ENCODE measurements at places on chromosomes 6 and 20.

DNA sequence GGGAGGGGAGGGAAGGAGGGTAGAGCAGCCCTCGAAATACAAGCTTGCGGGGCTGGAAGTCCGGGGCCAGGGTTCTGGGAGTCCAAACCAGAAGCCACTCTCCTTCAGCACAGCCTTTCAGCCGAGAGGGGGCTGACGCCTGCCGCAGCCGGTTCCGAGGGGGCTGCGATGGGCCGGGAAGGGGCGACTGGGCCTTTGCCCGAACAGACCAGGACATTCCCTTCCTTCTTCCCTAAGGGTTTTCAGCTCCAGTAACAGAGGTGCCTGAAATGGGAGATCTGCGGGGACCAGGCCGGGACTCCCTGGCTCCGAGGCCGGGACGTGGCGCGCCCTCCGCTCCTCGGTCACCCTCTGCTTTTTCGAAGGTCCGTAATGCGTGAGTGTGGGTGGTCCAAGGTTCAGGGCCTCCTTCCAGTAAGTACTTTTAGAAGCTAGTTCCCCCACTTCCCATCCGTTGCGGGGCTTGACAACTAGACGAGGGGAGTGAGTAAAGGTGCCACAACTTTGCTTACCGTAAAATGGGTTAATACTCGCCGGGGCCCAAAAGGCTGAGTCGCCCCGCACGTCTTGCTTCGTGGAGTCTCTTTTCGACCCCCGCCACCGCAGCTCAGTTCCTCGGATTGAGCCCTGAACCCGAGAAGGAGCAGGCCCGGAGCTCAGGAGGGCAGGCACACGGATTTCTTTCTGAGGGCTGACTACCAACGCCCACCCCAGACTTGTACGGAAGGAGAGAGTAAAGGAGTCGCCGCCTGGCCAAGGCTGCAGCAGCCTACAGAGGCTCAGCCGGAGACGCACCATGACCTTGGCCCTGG is 2.9 kb upstream of the OLIG3 start:
- no peak for DNase-seq

DNA sequence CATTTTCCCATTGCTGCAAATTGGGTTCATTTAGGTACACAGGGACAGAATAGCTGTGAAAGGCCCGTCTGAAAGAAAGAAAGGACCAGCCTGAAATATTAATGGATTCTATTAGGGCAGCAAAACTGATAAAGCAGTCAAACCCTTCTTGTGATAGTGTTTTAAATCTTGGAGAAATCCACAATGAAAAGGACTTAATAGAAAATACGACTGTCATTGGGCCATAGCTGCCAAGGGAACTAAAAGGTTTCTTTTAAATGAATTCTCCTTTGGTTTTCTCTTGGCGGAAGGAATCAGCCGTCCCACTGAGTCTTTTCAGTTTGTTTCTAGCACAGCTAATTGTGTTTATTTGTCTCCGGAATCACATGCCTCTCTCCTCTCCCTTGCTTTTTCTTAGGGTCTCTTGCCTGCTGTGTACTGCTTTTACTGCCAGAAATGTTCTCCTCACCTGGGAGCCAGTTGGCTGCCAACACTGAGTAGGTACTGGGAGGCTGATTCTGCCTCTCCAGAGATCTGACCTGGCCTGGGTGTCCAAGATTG is 11.3 kb downstream of the PAQR8 start:
- peak; percentile 72 for DNase-seq

DNA sequence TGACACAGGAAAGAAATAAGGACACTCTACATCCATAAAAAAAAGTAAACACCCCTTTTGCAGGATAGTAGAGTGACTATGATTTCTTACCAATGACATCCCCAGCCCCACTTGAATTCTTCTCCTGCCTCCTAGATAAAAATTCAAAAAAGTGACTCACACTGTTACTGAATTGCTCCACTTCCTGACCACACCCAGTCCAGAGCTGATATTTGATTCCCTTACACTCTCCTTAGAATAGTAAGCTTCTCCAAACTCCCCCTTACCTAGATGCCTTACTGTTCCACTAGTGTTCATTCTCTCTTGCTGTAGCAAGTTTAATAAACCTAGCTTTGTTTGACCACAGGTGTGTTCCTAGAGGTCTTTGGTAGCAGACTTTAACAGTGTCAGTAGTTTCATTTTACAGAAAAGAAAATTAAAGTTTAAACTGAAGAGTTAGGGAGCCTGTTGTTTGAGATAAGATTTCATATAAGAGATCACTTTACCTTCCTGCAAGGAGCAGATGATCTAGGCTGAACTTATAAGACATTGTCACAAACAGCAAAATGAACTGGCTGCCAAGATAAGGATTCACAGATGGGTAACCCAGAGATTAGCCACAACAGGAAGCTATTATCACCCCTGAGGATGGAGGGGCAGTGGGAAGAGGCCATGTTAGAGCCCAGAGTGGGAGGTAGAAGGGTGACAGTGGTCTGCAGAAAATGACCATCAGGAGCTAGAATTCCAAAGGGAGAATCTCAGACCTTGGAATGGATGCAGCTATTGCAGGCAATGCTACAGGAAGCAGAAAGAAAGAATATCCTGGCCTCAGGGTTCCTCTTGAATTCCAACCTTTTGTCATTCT is 28.4 kb upstream of the BTN3A2 start:
- no peak for DNase-seq

- no peak for DNase-seq
Observed at GRCh38 chr6:146041282-146041681, 12.4 kb downstream of the GRM1 start.

- no peak for DNase-seq
Observed at GRCh38 chr6:112298021-112298745, 43.8 kb upstream of the LAMA4 start.

- DNase-seq = no peak
Observed at GRCh38 chr6:127263481-127263880, 3.2 kb upstream of the RNF146 start.

- DNase-seq = peak; percentile 39
Observed at GRCh38 chr20:47196091-47197081, 160.1 kb downstream of the ZMYND8 start.

- DNase-seq = no peak
Observed at GRCh38 chr20:41261260-41261659, 56.3 kb downstream of the ZHX3 start.

GRCh38 chr6:11278207-11278559 is 45.7 kb upstream of the NEDD9 start:
- no peak for DNase-seq

DNA sequence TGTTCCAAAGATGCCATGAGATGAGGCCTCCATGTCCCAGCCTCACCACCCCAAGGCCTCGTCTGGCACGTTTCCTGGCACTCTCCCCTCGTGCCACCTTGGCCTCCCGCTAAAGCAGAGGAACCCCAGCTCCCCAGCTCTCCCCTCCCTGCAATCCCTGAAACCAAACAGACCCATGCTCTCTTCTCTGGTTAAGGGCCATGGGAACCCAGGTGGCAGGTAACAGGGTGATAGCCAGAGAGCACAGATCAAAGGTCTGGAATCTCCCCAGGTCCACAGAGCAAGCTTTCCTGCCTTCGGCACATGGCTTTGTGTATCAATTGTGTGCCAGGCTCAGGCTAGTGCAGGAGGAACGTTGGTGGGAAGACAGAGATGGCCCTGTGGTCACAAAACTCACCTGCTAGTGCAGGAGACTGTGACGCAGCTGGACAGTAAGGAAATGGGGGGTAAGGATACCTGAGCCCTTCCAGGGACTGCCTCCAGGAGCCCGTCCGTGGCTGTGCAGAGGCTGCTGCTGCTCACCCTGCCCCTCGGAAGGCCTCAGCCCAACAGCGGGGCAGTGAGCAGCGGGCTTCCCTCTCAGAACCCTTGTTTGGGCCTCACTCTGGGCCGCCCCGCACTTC is 39.0 kb downstream of the MYH7B start:
- DNase-seq = no peak

GRCh38 chr20:44776980-44777379 is 31.3 kb downstream of the KCNK15 start:
- no peak for DNase-seq

- DNase-seq = no peak
Observed at GRCh38 chr6:20709451-20709850, 175.2 kb downstream of the CDKAL1 start.

GRCh38 chr20:63129991-63130657 is 85.8 kb downstream of the YTHDF1 start:
- DNase-seq = peak; percentile 24

DNA sequence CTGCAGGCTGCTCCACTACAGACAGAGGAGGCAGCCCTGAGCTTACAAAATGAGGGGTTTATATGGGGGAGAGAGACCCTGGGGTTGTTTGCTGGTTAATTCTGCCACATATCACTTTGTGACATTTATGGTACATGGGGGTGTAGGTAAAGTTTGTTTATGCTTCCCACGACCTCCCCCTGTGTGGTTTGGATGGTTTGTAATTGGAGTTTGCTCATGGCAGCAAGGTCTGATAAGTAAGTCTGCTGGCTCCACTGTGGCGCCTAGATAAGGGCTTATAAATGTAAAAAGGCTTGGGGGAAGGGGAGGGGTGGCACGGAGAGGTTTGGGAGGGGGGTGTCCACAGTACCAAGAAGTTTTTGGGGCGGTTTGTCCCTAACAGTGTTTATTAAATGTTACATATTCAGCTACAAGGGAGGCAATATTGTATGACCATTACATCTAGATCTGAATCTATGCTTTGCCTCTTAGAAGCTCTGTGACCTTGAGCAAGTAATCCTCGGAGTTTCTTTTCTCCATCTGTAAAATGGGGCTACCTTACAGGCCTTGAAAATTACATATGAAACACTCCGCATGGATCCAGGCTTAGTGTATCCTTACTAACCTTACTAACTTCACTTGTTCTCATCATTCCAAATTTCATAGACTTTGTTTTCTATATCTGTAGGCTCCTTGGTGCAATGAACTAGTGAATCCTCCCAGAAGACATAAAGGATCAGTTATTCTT is 204.8 kb upstream of the NOX3 start:
- DNase-seq = no peak

GRCh38 chr6:46734867-46735719 is at the start of gene PLA2G7:
Gene PLA2G7 (minus strand): TSS chr6:46735375. CDS start chr6:46722891, 12,484 bp downstream.
- DNase-seq = peak; percentile 12

DNA sequence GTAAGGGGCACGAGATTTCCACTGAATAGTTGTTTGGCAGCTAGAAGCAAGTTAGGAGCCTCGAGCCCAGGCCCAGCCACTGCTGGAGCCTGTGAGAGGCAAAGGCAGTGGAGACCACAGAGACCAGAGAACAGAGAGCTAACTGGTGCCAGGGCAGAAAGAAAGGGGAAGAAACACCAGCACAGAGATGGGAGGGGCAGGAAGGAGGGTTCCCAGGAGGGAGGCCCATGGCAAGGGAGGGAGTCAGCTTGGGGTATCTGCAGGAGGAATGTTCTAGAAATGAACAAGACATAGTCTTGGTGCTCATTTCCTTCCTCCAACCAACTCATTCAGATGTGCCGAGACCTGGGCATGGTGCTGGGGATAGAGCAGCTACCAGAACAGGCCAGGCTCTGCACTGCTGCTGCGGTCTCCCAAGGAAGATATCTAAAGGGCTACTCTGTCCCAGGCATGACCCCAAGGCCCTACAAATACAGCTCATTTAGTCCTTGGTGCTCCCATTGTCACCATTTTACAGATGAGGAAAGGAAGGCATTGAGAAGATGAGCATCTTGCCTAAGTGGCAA is 10.7 kb downstream of the ANGPT4 start:
- peak; percentile 63 for DNase-seq

- DNase-seq = no peak
Observed at GRCh38 chr6:87909849-87910248, 137.8 kb upstream of the SPACA1 start.

- no peak for DNase-seq
Observed at GRCh38 chr6:148405894-148406293, 63.3 kb downstream of the SASH1 start.

- no peak for DNase-seq
Observed at GRCh38 chr20:64136004-64136710, 28.1 kb upstream of the MYT1 start.

DNA sequence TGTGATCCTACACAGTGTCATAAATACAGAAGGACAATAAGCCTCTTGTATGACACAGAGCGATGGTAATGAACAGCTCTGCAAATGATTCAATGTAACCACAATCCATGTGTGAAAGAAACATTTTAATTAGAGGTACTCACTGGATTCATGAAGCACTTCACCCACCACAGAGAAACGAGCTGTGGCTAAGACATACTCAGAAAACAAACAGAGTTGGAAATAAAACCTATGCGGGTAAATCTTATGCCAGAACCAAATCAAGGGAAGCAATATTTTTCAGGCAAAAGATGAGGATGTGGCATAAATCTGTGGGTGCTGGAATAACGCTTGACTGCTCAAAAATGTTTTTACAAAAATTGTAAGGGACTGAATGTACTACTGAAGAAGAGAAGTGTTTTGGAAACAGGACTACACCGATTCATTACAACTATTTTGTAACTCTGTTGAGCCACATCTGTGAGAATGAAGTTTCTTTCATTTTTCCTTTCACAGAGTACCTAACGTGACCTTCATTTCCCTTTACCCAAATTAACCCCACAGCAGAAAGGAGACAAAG is 112.1 kb downstream of the WDR27 start:
- peak; percentile 56 for DNase-seq

DNA sequence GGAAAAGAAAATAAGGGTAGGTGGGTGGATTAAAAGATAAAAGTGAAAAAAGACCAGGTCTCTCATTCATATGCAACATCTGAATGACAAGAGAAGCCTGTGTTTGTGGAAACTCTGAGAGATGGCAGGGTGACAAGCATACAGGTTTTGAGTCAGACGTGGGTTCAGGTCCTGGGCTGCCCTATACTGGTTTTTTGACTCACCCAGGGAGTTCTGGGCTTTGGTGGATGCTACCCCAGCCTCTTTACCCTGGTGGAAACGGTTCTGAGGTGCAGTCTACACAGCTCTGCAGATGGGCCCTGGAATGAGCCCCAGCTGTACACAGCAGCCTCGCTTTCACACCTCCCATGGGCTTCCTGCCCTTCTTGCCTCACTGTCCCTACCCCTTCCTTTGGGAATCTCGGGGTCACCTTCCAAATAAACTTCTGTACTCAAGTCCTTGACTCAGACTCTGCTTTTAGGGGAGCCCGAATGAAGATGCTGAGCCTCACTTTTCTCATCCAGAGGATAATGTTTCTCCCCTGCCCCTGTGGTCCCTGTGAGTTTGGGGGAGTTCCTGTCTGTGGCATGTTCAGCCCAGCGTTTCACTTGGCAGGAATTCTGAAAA is 77.7 kb upstream of the CLDN20 start:
- no peak for DNase-seq
